Thyroid gland (tissue), 4 donors: ENCODE measurements at places on chromosomes 1 and 21. TPM values are rescaled to one million over a fixed set of nuclear protein-coding genes. Genes with fewer than 3 reads are reported as not detected.

The ARTN gene
- 0.58 TPM for total RNA-seq

The KCNJ15 gene
- total RNA-seq, result 51.9 TPM

The HMGCS2 gene
- not detected for total RNA-seq

The FABP3 gene
- total RNA-seq, result 2.3 TPM

The GNG4 gene
- not detected for total RNA-seq

The AJAP1 gene
- 0.54 TPM for total RNA-seq

The CGN gene
- total RNA-seq, result 14.9 TPM

The PIGC gene
- total RNA-seq, result 20.7 TPM

The FCN3 gene
- 9.1 TPM for total RNA-seq

The GBP6 gene
- total RNA-seq, result 0.89 TPM

The LCE1E gene
- total RNA-seq, result not detected

The ZNF326 gene
- total RNA-seq, result 19.5 TPM

The TAS1R3 gene
- total RNA-seq, result 1.2 TPM

The KLHDC9 gene
- 6.9 TPM for total RNA-seq

The SPRR2D gene
- not detected for total RNA-seq

The NGF gene
- 2.8 TPM for total RNA-seq
